ENCODE measurements at places on chromosomes 11 and 22.

DNA sequence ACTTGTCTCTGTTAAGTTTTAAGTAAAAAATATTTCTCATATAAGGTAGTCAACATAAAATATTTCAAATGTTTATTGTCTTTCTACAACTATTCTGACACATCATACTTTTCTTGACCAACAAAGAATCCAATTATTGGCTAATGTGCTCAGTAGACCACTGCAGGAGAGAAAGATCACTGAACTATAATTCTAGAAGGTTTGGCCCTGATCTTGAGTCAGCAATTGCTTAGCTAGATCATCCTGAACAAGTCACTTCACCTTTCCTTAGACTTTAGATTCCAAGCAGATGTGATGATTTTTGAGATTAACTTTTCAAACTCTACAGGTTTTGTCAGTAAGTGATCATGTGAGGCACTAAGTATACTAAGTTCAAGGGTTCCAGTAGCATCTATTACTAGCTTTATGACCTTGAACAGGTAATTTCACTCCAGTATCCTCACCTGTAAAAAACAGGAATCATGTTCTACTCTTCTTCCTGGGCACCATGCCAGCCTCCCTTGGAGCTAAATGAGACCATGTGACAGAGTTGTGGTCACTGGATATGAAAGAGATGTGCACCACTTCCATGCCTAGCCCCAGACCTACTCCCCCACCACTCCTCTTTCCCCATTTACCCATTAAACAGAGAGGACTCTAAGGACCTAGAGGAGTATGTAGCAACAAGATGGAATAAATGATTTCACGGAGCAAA, 17.3 kb downstream of the PGM2L1 start:
- DNase-seq = peak; percentile 96

- DNase-seq = no peak
These were observed 3.3 kb downstream of the SERPINH1 start for GRCh38 chr11:75565221-75565814.

DNA sequence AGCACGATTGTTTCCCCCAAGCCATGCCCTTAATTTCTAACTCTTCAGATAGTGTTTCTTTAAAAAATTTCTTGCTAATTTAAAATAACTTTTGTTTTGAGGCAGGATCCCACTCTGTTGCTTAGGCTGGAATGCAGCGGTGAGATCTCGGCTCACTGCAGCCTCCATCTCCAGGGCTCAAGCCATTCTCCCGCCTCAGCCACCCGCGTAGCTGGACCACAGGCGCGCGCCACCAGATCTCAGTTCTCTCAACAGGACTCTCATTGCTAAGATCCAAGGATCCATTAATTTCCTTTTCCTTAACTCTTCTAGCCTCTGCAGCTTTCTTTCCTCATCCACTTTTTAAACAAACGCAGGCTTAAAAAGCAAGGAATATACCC, 327 bp upstream of the MED17 start:
- DNase-seq = no peak

GRCh38 chr11:45921561-45922424, 663 bp upstream of the LARGE2 start:
- peak; percentile 79 for DNase-seq

GRCh38 chr11:85685125-85685819, 723 bp downstream of the CCDC89 start:
- no peak for DNase-seq

- no peak for DNase-seq
These were observed 17.9 kb downstream of the STX3 start for GRCh38 chr11:59773083-59773440.

- no peak for DNase-seq
These were observed 31.1 kb downstream of the SMCO4 start for GRCh38 chr11:93512073-93512475.

DNA sequence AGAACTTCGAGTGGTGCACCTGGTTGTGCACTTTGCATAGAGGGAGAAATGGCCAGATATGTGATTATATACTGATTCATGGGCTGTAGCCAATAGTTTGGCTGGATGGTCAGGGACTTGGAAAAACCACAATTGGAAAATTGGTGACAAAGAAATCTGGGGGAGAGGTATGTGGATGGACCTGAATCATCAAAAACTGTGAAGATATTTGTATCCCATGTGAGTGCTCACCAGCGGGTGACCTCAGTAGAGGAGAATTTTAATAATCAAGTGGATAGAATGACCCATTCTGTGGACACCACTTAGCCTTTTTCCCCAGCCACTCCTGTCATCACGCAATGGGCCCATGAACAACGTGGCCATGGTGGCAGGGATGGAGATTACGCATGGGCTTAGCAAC, 48.0 kb upstream of the NARS2 start:
- DNase-seq = no peak

- DNase-seq = no peak
These were observed 24.0 kb downstream of the PANX1 start for GRCh38 chr11:94152678-94153065.

DNA sequence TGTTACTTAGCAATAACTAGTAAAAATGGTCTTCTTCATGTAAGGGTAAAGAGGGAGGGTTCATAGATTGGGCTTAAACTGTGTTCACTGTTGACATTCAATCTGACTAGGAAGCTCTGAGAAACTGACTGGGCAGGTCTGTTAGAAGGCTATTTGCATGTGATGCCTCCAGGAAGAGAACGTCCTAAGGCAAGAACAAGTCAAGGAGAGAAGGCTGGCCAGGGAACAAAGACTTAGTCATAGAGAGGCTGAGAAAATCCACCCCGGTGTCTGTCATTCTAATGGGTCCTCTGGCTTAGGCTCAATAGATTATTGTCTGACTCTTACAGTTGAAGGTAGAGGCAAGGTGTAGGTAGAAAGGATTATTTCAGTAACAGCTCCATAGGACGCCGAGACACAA, 50.3 kb upstream of the CD44 start:
- no peak for DNase-seq

- DNase-seq = no peak
These were observed 44.7 kb downstream of the REXO2 start for GRCh38 chr11:114483929-114484328.

- peak; percentile 14 for DNase-seq
These were observed 4.0 kb downstream of the BSX start for GRCh38 chr11:122977470-122978298.

GRCh38 chr22:46175631-46176030, 25.3 kb downstream of the PPARA start:
- no peak for DNase-seq

DNA sequence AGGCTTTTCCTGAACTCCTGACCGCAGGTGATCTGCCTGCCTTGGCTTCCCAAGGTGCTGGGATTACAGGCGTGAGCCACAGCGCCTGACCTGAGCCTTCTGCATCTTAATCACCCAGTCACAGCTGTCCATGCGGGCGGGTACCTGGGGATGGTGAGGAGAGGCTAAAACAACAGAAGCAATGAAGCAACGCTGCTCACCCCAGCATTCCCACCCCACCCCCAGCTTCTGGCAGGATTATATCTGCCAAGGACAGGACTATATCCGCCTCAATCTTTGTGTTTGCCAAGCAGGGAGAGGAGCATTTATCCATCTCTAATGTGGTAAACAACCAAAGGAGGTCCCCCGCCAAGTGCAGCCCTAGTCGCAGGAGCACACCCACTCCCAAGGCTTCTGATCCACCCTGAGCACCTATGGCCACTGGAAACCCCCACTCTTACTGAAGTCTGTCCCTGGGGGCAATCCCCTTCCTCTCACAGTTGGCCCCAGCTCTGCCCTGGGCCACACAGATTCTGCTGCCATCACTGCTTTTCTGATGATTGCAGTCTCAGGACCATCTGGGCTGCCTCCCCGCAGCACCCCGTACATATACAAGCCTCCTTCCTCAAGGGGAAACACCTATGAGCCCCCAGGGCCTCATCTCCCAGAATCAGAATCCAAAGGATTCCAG, 8.8 kb upstream of the LGALS2 start:
- DNase-seq = no peak

DNA sequence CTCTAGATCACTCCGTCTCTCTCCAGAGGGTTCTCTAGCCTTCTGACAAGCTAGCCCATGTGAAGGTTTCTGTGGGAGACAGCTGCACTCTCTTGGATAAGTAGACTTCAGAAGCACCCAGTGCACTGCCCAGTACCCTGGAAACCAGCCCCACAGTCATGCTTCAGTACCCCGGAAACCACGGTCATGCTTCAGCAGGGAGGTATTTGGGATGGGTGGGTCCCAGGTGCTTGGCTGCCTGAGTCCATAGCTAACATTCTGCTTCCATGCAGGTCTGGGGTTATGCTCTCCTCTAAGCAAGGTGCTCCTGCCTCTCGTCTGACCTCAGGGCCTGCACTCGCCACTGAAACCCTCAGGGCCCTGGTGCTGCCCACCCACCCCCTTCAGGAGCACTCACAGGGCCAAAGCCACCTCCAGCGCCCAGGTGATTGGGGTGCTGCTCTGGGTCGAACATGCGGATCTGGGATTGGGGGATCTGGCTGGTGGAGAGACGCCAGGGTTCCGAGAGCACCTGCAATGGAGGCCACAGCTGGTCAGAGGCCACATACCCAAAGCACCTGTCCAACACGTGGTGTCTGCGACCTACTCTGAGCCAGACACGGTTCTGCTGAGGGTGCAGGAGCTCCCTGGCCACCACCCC, 7.3 kb upstream of the SYCE3 start:
- no peak for DNase-seq

DNA sequence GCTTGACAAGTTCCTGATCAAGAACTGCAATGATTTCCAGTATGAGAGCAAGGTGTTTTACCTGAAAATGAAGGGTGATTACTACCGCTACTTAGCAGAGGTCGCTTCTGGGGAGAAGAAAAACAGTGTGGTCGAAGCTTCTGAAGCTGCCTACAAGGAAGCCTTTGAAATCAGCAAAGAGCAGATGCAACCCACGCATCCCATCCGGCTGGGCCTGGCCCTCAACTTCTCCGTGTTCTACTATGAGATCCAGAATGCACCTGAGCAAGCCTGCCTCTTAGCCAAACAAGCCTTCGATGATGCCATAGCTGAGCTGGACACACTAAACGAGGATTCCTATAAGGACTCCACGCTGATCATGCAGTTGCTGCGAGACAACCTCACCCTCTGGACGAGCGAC, 12.0 kb downstream of the YWHAH start:
- no peak for DNase-seq

- no peak for DNase-seq
These were observed 23.4 kb downstream of the PANX1 start for GRCh38 chr11:94151903-94152677.

DNA sequence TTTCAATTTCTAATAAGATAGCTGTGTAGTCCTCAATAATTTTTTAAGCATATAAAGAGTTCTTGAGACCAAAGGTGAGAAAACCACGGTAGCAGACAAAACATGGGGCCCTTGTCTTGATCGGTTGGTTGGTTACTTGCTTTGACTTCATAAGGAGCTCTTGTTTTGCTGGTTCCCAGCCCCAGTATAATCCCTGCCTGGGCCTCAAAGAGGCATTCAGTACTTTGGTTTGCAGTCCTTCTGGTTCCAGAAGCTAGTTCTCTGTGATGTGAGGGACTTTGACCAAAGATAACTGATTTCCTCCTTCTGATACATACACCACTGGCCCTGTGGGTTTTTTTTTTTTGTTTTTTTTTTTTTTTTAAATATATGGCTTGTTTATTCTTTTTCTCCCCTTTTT, 17.1 kb downstream of the MARK2 start:
- no peak for DNase-seq

DNA sequence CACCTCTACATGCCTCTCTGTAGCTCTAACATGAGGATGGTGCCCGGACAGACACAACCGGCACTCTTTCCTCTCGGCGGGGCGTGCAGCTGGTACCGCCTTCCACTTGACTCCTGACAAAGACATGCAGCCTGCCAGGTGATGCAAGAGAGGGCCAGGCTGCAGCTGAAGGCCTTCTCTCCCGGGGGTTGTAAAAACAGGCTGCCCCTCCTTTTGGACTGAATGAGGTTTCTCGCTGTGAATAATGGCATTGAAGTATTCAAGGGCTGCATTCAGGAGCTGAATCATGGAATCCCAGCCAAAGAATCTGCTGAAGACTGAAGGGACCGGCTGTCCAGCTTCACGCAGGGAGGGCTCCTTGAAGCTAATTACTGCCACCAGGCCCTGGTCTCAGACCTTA, 110.9 kb downstream of the GALNT18 start:
- DNase-seq = peak; percentile 81

GRCh38 chr11:48107188-48107704, 109.4 kb upstream of the OR4B1 start:
- DNase-seq = no peak

- no peak for DNase-seq
These were observed 227.5 kb upstream of the ZC3H12C start for GRCh38 chr11:109865548-109866186.

DNA sequence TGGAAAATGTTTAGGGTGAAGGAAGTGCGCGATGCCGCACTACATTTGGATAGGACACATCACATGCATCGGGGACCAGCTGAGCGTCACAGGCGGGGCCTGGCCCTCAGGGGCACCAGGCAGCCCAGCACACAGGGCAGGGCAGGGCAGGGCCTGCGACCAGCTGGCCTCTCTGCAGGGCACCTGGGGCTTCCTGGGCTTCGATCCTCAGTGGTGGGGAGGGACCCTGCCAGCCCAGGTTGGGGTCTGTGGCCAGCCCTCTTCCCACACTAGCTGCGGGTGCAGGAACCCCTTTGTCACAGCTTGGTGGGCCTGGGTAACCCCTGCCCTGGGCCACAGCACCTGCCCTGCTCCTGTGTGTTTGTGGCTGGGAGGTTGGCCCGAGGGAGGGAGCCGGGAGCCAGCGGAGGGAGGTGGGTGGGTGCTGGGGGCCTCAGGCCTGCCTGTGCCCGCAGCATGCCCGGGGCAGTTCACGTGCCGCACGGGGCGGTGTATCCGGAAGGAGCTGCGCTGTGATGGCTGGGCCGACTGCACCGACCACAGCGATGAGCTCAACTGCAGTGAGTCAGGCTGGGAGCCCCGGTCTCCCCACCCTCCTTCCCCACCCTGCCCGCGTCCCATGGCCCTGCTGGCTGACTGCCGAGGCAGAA, 37.9 kb downstream of the ST14 start:
- no peak for DNase-seq
